ENCODE measurements at places on chromosomes 6 and 20. TPM values are rescaled to one million over a fixed set of nuclear protein-coding genes. Genes with fewer than 3 reads are reported as not detected.

DNA sequence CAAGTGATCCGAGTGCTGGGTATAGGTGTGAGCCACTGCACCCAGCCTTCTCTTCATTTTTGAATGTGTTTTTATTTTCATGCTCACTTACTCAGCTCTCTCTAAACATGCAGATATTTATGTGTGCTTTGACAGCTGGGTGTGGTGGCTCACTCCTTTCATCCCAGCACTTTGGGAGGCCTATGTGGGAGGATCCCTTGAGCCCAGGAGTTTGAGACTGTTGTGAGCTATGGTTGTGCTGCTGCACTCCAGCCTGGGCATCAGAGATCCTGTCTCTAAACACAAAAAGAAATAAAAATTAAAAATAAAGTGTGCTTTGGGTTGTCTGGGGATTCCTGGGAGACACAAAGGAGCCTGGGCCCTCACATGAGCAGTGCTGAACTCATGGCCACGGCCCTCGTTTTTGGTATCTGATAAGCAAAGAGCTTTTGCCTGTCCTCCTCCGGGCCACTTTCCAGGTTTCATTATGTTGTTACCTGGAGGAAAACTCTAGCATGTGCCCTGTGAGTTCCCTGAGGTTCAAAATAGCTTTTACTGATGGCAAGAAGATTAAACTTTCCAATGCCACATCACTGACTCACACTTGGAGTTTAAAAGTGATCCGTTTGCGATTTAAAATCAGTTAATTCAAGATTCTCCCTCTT lies 78.5 kb downstream of the CD164 start:
- no peak for DNase-seq

GRCh38 chr20:54262671-54263070 lies 54.8 kb downstream of the PFDN4 start:
- no peak for DNase-seq

GRCh38 chr6:39543095-39543494 lies 182.1 kb downstream of the KIF6 start:
- DNase-seq: no peak

- DNase-seq: no peak
Measured at GRCh38 chr6:46969206-46969605, 47.5 kb upstream of the ADGRF5 start.

- DNase-seq: no peak
Measured at GRCh38 chr6:154786144-154786868, 53.1 kb downstream of the SCAF8 start.

GRCh38 chr6:123089226-123089625 lies 93.2 kb downstream of the CLVS2 start:
- no peak for DNase-seq

DNA sequence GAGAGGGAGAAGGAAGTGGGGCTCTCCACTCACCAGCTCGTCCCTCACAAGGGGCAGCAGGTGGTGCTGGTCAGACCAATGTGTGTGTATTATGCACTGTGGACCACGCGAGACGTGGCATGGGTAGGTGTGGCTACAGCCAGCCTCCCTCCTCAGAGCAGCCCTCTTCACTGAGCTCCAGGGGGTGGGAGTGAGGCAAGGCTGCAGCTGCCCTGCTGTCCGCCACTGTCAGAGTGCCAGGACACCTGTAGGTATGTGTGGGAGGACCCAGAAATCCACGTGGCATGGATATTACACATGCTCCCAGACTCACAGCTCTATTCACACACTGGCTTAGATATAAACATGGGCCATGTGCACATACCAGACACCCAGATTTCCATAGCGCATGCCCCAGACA lies 90.3 kb downstream of the VEGFA start:
- DNase-seq: no peak

DNA sequence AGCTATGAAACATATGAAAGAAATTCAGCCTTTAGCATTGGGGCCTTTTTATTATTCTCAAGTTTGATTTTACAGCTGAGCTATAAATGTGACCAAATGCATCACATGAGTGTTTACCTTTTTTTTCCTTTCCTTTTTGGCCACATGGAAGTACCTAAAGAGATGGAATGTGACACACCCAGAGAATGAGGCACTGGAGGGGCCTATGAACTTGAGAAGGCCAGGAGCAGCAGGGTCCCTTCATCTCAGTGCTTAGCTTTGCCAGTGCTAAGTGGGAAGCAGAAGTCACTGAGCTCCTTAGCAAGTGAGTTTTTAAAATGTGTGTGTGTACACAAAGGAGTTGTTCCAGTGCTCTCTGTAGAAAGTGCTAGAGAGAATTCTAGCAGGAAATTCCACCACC lies 44.7 kb downstream of the RREB1 start:
- no peak for DNase-seq

DNA sequence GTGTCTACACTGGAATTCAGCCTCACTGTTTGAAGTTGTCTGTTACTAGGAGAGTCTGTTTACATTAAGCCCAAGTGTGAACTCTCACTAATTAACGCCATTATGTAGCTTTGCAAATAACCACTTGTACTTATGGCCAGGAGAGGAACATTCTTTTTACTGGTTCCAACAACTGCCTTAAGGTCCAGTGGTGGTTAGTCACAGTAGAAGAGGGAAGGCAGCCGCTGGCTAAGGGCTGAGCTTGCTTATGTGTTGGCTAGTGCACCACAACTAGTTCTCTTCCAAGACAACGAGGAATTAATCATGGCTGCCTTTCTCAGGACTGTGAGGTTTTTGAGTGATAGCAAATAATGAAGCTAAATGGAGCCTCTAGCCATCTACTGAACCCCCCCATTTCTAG lies 14.9 kb upstream of the SLC22A23 start:
- no peak for DNase-seq

- no peak for DNase-seq
Measured at GRCh38 chr6:121460170-121460569, 24.7 kb downstream of the GJA1 start.

Gene TMC2
- total RNA-seq: not detected

Gene PM20D2
- total RNA-seq: 5.5 TPM

Gene POPDC3
- not detected for total RNA-seq

Gene ULBP2
- 0.66 TPM for total RNA-seq

Gene DUSP15
- total RNA-seq: not detected
